GM06990 (cell line): ENCODE measurements at places on chromosomes 3 and 15.

DNA sequence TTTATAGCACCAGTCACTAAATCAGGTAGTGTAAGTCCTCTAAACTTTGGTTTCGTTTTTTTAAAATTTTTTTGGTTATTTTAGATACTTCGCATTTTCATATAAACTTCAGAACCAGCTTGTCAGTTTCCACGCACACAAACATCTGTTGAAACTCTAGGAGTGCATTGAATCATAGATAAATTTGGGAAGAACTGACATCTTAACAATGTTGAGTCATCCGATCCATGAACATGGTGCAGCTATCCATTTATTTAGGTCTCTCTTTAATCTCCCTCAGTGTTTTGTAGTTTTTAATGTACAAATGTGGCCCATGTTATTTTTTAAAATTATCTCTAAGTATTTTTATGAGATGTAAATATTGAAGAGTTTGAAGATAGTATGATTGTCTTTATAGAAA is 17.7 kb downstream of the TICRR start:
- no peak for DNase-seq

- DNase-seq, result no peak
Measured at GRCh38 chr3:187223799-187224198, 26.5 kb downstream of the RTP1 start.

DNA sequence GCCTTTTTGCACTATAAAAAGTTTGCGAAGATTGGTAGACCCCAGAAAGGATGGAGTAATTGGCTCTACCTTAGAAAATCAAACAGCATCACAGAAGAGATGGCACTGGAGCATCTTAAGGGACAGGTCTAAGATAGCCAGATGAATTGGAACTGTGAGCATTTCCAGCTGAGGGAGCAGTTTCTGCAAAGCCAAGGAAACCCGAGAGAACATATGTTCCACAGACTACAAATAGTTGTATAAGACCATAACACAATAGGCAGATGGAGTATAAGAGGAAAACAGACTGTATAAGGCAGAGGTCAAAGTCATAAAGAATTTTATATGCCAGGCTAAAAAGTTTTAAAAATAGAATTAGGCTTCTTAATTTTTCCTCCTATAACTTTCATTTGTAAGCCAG is 46.0 kb downstream of the TSC22D2 start:
- DNase-seq, result no peak

DNA sequence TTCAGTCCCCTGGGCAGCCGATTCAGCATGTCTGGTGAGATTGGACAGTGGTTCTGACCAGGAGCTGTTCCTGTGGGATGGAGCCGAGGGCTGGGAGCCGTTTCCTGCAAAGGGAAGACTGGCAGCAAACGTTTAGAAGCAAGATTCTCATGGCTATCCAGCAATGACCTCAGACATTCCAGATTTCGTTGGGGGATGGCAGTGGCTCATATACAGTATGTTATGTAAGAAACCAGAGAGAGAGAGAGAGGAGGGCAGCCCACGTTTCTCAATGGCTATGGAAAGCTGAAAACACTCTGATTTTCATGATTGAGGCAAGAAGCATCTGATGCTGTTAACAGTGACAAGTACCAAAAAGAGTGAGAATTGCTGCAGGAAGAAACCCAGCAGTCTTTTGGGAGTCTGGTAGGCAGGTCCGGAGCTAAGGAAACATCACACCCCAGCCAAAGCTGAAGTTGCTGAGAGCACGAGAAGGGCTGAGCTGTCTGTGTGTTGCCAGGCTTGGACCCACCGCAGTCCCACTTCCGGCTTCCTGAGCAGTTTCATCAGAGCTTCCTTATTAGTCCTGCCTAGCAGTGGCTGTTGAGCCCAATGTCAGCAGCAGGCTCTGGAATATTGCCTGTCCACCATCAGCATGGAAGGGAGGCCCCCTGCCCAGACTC is 25.6 kb upstream of the VPS8 start:
- no peak for DNase-seq

DNA sequence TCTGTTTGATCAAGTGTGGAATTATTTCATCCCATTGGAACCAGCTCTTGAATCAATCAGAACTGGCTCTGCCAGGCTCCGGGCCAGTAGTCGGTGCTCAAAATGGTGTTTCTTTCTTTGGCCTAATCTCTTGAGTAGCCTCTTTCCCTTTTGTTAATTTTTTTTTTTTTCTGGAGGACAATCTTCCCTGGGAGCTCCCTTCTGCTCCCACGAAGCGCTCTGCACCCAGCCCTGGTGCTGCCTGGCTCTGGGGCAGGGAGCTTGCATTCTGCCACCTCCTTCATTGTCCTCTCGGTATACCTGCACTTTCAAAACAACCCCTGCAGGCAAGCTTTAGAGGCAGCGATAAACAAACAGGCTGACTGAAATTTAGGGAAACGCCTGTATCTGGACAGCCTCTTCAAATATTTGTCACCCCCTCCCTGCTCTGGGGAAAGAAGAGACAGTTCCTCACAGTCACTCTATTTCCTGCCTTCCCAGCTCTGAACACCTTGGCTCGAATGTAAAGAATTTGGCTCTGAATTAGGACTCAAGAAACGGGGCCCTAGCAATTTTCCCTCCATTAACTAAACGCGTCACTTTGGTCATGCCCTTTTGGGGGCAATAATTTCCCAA is 1.1 kb upstream of the THSD4 start:
- DNase-seq, result no peak

DNA sequence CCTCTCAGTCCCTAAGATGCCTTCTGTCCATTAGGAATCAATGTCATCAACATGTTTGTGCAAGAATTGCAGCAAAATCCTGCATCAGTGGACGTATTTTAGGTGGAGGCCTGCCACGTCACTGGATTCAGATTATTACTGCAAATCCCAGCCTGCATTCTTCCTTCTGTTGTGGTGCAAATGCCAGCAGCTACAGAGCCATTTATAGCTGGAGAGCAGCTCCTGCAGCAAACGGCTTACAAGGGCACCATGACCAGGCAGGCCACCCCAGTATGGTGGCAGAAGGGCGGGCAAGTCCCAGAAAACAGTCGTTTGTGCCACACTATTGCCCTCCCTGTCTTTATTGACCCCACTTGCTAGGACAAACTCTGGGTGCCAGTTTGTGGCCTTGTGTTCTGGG is 74.7 kb downstream of the SNRK start:
- DNase-seq, result no peak

DNA sequence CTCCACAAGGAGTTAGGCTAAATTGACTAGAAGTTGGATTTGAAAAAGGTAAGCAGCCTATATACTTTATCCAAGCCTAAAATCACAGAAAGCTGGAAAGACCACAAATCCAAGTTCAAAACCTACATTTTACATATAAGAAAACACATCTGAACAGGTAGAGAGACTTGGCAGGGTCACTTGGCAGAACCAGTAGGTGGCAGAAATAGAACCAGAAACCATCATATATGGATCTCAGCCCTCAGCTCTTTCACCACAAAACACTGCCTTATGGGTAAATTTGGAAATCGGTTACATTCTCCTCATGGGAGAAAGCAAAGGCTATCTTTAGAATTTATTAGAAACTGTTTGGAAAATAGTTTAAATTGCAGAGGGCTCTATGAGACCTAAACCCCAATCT is 44.2 kb downstream of the MKRN2 start:
- no peak for DNase-seq

DNA sequence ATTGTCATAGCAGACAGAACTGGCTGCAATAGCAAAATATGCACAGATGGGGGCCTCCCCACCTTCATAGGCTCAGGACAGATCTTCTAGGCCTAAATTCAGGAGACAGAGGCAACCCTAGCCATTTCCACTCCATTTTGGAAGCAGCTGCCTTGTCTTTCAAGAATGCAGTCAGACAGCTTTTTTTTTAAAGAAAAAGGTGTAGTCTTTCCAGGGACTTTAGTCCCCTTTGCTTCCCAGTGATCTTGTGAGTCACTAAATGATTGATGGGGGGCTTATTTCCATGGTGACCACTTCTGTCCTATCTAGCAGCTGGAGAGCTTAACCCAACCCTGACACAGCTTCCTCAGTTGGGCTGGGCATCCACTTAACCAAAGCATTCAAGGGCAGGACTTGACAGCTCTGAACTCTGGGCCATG is 165.9 kb downstream of the TPRG1 start:
- DNase-seq, result no peak

DNA sequence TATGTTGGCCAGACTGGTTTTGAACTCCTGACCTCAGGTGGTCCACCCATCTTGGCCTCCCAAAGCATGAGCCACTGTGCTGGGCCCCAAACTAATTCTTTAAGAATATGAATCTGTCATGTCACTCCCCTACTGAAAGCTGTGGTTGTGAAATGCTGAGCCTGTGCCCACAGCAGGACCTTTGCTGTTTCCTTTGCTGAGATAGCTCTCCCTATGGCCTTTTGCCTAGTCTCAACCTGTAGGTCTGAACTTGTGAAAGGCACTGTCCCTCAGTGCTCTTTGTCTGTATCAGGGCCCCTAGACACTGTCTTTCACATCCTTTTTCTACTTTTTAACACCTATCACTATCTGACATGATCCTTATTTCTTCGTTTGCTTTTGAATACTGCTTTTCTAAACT is 62.7 kb upstream of the CCR4 start:
- DNase-seq, result peak; percentile 41

GRCh38 chr3:12886106-12886679 is 44.8 kb upstream of the RPL32 start:
- no peak for DNase-seq

GRCh38 chr15:38072348-38073177 is 138.1 kb downstream of the TMCO5A start:
- peak; percentile 81 for DNase-seq

DNA sequence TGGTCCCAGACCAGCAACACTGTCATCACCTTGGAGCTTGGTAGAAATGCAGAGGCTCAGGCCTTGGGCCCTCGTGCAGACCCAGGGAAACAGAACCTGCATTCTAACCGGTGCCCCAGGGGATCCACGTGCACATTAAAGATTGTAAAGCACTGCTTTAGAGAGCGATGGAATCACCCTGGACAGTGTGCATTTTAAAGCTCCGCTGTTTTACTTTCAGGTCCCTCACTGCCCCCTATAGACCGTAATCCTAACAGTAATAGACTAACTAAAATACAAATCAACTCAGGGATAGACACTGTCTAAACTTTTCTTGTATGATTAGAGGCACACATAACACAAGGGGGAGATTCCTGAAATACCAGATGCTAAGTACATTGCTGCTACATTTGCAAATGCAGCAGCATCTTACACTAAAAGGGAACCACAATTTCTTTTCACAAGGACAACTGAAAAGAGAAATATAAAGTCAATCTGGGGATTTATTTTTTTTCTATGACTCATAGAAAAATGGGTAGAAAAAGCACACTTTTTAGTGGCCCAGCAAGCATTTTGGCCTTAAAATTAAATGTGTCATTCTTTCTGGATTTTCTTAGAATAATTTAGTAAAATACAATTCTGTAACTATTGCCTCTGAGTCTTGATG is 10.5 kb upstream of the SH3GL3 start:
- DNase-seq, result no peak

DNA sequence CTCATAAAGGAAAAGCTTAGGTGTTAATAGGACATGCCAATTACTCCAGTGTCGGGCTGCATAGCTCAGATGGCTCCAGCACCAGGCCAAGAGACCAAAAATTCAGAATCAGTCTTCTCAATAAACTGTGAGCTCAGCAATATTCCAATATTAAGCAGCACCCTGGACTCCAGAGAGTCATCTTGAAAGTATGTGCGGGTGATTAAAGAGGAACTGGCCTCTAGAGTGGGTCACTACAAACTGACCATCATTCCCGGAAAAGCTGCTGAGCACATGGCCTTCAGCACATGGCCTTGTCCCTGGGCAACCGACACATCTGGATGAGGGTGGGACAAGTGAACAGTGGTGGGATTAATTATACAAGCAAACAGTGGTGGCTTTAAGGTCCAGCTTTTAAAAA is 59.0 kb downstream of the MAGI1 start:
- no peak for DNase-seq

- no peak for DNase-seq
Measured at GRCh38 chr15:75203017-75203907, 1.6 kb downstream of the C15orf39 start.

DNA sequence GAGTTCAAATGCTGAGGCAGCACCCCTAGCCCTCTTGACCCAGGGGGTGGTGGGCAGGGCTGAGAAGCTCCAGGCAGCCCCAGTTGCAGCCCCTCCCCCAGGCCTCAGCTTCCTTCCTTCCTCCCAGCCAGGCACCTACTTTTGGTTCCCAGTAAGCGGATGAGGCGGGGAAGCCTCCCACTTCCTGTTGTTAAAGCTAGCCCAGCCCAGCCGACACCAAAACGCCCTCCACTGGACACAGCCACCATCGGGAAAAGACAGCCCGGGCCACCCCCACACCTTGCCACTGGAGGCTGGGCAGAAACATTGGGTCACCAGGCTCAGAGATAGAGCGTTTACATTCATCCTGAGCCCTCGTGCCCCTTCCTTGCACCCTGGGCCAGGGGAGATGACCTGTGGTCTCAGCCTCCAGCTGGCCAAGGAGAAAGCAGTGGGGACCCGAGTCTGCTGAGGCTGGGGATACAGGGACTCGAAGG is 3.5 kb downstream of the DUSP7 start:
- DNase-seq, result peak; percentile 20

GRCh38 chr3:2714834-2715233 is 395.3 kb downstream of the IL5RA start:
- DNase-seq, result peak; percentile 35

- no peak for DNase-seq
Measured at GRCh38 chr15:71739355-71739754, 71.0 kb upstream of the NR2E3 start.

GRCh38 chr3:116097226-116097625 is 348.1 kb downstream of the LSAMP start:
- DNase-seq, result no peak
